ENCODE measurements at places on chromosomes 12 and 14. TPM values are rescaled to one million over a fixed set of nuclear protein-coding genes. Genes with fewer than 3 reads are reported as not detected.

GRCh38 chr14:104319491-104320241 is 181.3 kb downstream of the KIF26A start:
- H3K4me1 ChIP-seq: no peaks in the 10 kb centered on the region
- peak; percentile 31 for DNase-seq
- no peak overlapping the region for H3K4me3 ChIP-seq
- peaks cover 28% of the 10 kb centered on the region for H3K27me3 ChIP-seq
- no peaks in the 10 kb centered on the region for H3K36me3 ChIP-seq

- no peak overlapping the region for H3K4me3 ChIP-seq
- H3K27me3 ChIP-seq: no peaks in the 10 kb centered on the region
- H3K4me1 ChIP-seq: no peaks in the 10 kb centered on the region
- no peak overlapping the region for H3K27ac ChIP-seq
- peaks cover 18% of the 10 kb centered on the region for H3K36me3 ChIP-seq
These were observed 10.9 kb upstream of the ZNF740 start for GRCh38 chr12:53169644-53170043.

GRCh38 chr14:56686416-56686815 is 106.8 kb downstream of the TMEM260 start:
- H3K4me3 ChIP-seq: no peak overlapping the region
- DNase-seq: no peak
- H3K4me1 ChIP-seq: no peaks in the 10 kb centered on the region
- no peaks in the 10 kb centered on the region for H3K36me3 ChIP-seq
- no peaks in the 10 kb centered on the region for H3K27me3 ChIP-seq

- H3K36me3 ChIP-seq: no peaks in the 10 kb centered on the region
- no peak overlapping the region for H3K4me3 ChIP-seq
- H3K27ac ChIP-seq: no peak overlapping the region
- no peak for DNase-seq
These were observed 317.5 kb upstream of the DIO3 start for GRCh38 chr14:101243587-101244338.

DNA sequence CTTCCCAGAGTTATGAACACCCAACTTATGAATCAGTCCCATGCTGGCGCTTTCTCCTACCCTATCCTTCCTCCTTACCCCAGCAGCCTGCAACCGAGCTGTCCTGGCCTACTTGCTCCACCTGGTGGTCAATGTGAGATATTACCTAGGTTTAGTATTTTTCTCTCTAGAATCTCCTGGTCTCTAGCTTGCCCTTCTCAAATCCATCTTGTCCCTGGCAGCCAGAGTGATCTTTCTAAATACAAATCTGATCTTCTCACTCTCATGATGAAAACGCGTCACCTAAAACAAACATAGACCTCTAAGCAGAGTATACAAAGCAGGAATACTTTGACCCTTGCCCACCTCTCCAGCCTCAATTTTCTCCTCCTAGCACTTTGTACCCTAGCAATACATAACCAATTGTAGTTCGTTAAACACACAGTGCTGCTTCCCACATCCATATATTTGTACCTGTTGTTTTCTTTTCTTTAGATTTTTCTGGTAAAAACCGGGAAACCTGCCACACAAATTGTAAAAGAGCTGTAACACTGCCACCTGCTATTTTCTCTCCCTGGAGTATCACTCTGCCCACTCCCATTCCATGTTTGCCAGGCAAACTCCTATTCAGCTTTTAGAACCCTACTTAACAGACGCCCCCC is 20.0 kb upstream of the TCP11L2 start:
- no peak overlapping the region for H3K4me3 ChIP-seq
- no peaks in the 10 kb centered on the region for H3K4me1 ChIP-seq
- H3K27me3 ChIP-seq: no peaks in the 10 kb centered on the region
- H3K27ac ChIP-seq: no peak overlapping the region

- H3K27me3 ChIP-seq: peaks cover 54% of the 10 kb centered on the region
- no peak overlapping the region for H3K27ac ChIP-seq
- H3K4me1 ChIP-seq: no peaks in the 10 kb centered on the region
- H3K36me3 ChIP-seq: no peaks in the 10 kb centered on the region
- no peak for DNase-seq
- no peak overlapping the region for H3K4me3 ChIP-seq
These were observed 193.8 kb upstream of the LHX5 start for GRCh38 chr12:113665457-113665856.

DNA sequence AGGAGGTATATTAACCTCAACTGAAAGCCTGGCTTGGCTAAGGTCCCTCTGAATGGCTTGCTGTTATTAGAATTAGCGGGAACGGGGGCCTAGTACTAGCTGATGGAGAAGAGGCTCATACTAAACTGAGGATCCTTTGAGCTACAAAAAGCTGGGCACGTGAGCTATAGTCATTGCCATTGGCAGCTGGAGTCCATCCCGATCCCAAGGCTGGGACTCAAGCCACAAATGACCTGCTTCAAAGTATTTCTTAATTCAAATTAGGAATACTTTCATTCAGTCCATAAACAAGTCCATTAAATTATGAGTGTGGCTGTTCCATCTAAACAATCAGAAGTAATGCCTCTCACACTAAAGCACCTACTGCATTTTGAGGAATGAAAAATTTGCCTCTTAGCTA is 114.5 kb downstream of the DACT1 start:
- H3K4me1 ChIP-seq: peaks cover 53% of the 10 kb centered on the region
- no peaks in the 10 kb centered on the region for H3K27me3 ChIP-seq
- no peaks in the 10 kb centered on the region for H3K36me3 ChIP-seq
- H3K4me3 ChIP-seq: no peak overlapping the region

DNA sequence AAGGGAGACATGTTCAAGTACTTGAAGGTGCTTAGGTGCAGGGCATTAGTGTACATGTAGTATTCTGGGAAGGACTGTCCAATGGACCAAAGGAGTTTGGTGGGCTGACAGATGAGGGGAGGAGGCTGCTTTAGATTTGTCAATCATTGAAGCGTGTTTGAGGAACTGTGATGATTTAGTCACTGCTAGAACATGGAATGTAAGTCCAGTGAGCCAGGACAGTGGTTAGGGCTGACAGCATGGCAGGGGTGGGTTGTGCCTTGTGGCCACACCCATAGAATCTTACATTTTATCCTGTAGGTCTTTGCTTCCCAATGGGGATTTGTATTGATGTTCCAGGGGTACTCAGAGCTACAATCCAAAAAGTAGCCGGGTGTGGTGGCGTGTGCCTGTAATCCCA is 24.6 kb downstream of the DIP2B start:
- peaks cover 48% of the 10 kb centered on the region for H3K4me1 ChIP-seq
- no peak overlapping the region for H3K27ac ChIP-seq
- no peaks in the 10 kb centered on the region for H3K27me3 ChIP-seq
- H3K4me3 ChIP-seq: no peak overlapping the region
- no peaks in the 10 kb centered on the region for H3K36me3 ChIP-seq

DNA sequence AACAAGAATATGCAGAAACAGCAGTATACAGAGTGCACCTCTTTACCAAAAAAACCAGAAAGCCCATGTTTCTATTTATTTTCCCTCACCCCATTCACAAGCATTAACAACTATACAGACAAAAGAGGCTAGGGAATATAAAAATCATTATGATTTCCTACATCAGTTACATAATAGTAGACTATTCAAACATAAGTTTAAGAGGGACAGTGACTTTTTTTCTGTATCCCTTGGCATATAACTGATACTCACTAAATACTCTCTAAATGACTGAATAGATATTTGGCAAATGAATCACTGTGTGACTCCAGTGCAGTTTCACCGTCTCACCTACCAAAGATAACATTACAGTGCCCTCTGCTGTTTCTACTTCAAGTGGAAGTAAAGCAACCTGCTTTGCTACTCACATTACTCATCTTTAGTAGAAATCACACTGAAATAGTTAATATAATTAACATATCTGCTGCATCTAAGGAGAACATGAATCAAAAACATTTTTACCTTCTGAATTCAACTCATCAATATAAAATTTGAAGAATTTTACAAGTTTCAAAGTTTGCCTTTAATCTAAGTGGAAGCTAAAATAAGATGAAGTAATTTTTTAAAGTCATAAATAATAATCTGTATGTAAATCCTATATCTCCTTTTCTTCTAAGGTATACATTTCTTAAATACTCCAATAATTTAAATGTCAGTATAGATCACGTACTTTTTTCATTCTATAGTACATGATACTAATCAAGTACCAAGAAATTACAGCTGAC is 103.8 kb downstream of the OSBPL8 start:
- H3K4me3 ChIP-seq: no peak overlapping the region
- peaks cover 2% of the 10 kb centered on the region for H3K4me1 ChIP-seq
- no peak for DNase-seq
- H3K27me3 ChIP-seq: no peaks in the 10 kb centered on the region
- no peak overlapping the region for H3K27ac ChIP-seq

DNA sequence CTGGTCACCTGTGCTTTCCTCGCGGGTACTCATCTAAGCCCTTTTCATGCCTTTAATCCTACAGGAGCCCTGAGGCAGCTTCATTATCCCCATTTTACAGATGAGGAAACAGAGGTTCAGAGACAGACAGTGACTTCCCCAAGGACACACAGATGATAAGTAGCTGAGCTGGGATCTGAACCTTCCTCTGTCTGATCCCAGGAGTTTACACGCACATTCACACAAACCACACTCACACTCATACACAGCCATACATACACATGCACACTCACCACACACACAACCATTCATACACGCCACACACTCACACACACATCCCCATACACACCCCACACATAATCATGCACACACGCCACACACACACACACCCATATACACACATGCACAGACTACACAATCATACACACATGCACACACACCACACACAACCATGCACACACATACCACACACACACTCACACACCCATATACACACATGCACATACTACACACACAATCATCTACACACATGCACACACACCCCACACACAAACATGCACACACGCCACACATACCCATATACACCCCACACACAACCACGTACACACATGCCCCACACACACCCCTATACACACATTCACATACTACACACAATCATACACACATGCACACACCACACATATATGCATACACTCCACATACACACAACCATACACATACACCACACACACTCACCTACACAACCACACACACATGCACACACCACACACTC is 2.7 kb downstream of the TMEM119 start:
- H3K27ac ChIP-seq: no peak overlapping the region
- H3K36me3 ChIP-seq: no peaks in the 10 kb centered on the region

GRCh38 chr12:2745655-2746054 is 49.1 kb upstream of the FKBP4 start:
- no peaks in the 10 kb centered on the region for H3K36me3 ChIP-seq
- H3K27me3 ChIP-seq: peaks cover 7% of the 10 kb centered on the region
- no peak for DNase-seq

GRCh38 chr14:68716698-68717097 is 76.2 kb downstream of the ZFP36L1 start:
- H3K36me3 ChIP-seq: no peaks in the 10 kb centered on the region
- peaks cover 7% of the 10 kb centered on the region for H3K4me1 ChIP-seq
- H3K27ac ChIP-seq: no peak overlapping the region
- H3K4me3 ChIP-seq: no peak overlapping the region
- no peaks in the 10 kb centered on the region for H3K27me3 ChIP-seq

DNA sequence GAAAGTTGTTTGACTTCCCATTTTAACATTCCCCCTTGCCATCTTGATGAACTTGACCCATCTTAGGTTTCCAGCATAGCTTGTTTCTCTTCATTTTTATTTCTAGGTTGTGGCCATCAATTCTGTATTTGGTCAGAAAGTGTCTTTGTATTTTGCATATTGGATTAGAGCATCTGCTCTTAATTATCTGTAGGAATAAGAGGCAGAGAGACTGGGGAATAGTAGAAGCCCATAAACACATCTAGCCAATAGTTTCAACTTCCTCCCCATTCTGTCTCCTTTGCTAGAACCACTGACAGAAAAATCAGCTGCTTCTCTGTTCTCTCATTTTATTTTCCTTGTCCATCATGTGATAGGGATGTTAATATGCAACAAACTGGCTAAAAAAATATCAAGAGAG is 8.2 kb downstream of the SOCS2 start:
- no peak for DNase-seq
- H3K36me3 ChIP-seq: peaks cover 7% of the 10 kb centered on the region
- no peaks in the 10 kb centered on the region for H3K27me3 ChIP-seq
- no peak overlapping the region for H3K4me3 ChIP-seq

DNA sequence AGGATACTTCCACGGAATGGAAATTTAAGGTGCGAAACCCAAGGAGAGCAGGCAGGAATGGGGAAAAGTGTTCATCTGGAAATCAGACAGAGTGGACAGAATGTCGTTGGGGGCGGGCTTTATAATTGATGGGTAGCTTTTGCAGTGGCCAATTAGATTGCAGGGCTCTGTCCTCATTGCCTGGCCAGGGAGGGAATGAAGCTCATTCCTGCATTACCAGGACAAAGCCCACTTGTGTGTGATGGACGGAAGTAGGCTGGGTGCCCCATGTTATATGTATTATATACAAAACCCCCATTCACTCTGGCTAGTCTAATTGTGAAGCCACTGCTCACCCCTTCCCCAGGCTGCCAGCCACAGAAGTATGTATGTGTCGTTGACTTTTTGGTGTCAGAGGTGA is 23.6 kb downstream of the ZNF664 start:
- H3K4me3 ChIP-seq: no peak overlapping the region
- peaks cover 57% of the 10 kb centered on the region for H3K36me3 ChIP-seq
- no peaks in the 10 kb centered on the region for H3K27me3 ChIP-seq
- no peak overlapping the region for H3K27ac ChIP-seq
- DNase-seq: no peak

GRCh38 chr14:106120101-106120500 is 593.7 kb downstream of the TMEM121 start:
- H3K27me3 ChIP-seq: peaks cover 13% of the 10 kb centered on the region
- no peaks in the 10 kb centered on the region for H3K36me3 ChIP-seq
- no peaks in the 10 kb centered on the region for H3K4me1 ChIP-seq
- H3K4me3 ChIP-seq: no peak overlapping the region
- no peak overlapping the region for H3K27ac ChIP-seq

- H3K27ac ChIP-seq: no peak overlapping the region
- H3K36me3 ChIP-seq: no peaks in the 10 kb centered on the region
- no peak overlapping the region for H3K4me3 ChIP-seq
- no peaks in the 10 kb centered on the region for H3K27me3 ChIP-seq
- no peaks in the 10 kb centered on the region for H3K4me1 ChIP-seq
These were observed 340.1 kb downstream of the BCL11B start for GRCh38 chr14:98931911-98932310.

- no peaks in the 10 kb centered on the region for H3K27me3 ChIP-seq
- no peak overlapping the region for H3K4me3 ChIP-seq
- H3K4me1 ChIP-seq: no peaks in the 10 kb centered on the region
These were observed 170.5 kb upstream of the RBM19 start for GRCh38 chr12:114136631-114137030.

GRCh38 chr12:65879878-65880277 is 55.6 kb downstream of the HMGA2 start:
- H3K4me1 ChIP-seq: peaks cover 15% of the 10 kb centered on the region
- H3K4me3 ChIP-seq: no peak overlapping the region
- no peaks in the 10 kb centered on the region for H3K36me3 ChIP-seq

- H3K27me3 ChIP-seq: no peaks in the 10 kb centered on the region
- DNase-seq: no peak
- peaks cover 38% of the 10 kb centered on the region for H3K4me1 ChIP-seq
- H3K27ac ChIP-seq: no peak overlapping the region
- H3K4me3 ChIP-seq: no peak overlapping the region
These were observed 9.1 kb upstream of the DDX47 start for GRCh38 chr12:12804011-12804410.

The CCDC177 gene
- total RNA-seq: not detected

The LMNTD1 gene
- total RNA-seq: 2.6 TPM

The FAR2 gene
- 23.7 TPM for total RNA-seq

The ATP5MC2 gene
- 264 TPM for total RNA-seq

The ADCY4 gene
- 42.7 TPM for total RNA-seq

The ARHGAP9 gene
- 54.2 TPM for total RNA-seq

The KCNK13 gene
- total RNA-seq: 1.2 TPM

The P2RX7 gene
- 20.5 TPM for total RNA-seq

The KRT6C gene
- not detected for total RNA-seq

The KRT82 gene
- not detected for total RNA-seq

The ARHGEF40 gene
- total RNA-seq: 28.5 TPM

The KCNH3 gene
- total RNA-seq: 2.3 TPM

The IQSEC3 gene
- total RNA-seq: 10.7 TPM

The SYNDIG1L gene
- total RNA-seq: 1.6 TPM

The HELB gene
- total RNA-seq: 6.4 TPM

The THTPA gene
- 19.1 TPM for total RNA-seq

Data from lower lobe of right lung (tissue), 2 donors.